ENCODE measurements at places on chromosomes 6 and 20.

GRCh38 chr6:96939007-96939805 is 14.7 kb downstream of the KLHL32 start:
- DNase-seq, result no peak

- DNase-seq, result no peak
Measured at GRCh38 chr6:161409353-161409752, 135.5 kb upstream of the AGPAT4 start.

- DNase-seq, result no peak
Measured at GRCh38 chr6:123062670-123063069, 66.6 kb downstream of the CLVS2 start.

GRCh38 chr20:62267543-62267942 is 29.2 kb downstream of the OSBPL2 start:
- no peak for DNase-seq

DNA sequence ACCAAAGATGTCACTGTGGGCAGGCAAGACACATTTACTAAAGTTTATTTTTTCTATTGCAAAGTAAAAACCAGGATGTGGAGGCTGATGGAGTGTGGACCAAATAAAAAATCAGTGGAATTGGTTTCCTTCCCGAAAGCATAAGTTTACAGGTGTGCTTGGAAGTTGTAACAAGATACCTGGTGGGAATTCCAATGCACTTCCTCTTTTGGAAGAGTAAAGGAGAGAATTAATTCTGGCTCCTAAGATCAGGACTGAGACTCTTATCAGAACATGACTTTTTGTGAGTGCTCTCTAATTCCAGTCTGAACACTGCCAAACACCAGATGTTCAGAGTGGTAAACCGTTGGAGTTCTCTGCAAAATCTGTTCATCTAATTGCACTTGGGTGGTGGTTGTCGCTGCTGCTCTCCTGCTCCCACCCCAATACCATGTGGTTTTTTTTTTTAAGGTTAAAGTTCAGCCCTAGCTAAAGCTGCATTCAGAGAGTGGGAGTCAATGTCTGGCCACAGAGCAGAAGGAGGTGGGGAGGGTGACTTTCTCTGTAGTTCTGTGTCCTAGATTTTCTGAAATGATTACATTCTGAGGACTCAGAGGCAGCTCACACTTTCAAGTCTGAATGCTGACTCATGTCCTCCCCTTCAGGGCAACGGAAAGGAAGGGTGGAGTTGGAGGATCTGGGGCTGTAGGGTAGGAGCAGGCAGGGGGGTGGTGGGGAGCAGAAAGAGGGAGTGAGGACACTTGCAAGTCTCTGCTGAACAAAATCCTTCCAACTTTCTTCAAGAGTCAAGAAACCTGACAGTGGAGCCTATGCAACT is 275.8 kb upstream of the PRDM1 start:
- DNase-seq, result no peak

- no peak for DNase-seq
Measured at GRCh38 chr6:148367411-148368024, 24.9 kb downstream of the SASH1 start.

GRCh38 chr6:46989398-46989797 is 52.7 kb downstream of the ADGRF1 start:
- DNase-seq, result no peak

GRCh38 chr6:132902901-132903300 is 88.5 kb downstream of the RPS12 start:
- no peak for DNase-seq

DNA sequence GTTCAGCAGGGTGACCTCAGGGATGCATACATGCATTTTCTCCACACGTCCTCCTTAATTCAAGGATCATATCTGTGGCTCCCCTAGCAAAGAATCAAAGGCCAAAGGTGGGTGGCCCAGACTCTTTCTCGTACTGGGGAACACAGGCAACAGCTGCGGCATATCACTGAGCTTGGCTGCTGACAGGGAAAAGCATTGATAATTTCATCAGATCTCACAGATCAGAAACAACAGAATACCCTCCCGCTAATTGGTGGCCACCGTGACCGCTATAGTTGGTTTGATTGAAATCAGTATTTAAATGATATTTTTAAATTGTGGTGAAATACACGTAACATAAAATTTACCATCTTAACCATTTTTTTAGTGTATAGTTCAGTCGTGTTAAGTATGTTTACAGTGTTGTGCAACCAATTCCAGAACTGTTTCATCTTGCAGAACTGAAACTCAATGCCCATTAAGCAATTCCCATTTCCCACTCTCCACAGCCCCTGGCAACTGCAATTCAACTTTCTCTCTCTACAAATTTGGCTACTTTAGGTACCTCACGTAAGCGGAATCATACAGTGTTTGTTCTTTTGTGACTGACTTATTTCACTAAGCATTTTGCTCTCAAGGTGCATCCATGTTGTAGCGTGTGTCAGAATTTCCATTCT is 74.7 kb upstream of the TMEM170B start:
- no peak for DNase-seq

- no peak for DNase-seq
Measured at GRCh38 chr6:167990016-167990945, 7.2 kb upstream of the KIF25 start.

DNA sequence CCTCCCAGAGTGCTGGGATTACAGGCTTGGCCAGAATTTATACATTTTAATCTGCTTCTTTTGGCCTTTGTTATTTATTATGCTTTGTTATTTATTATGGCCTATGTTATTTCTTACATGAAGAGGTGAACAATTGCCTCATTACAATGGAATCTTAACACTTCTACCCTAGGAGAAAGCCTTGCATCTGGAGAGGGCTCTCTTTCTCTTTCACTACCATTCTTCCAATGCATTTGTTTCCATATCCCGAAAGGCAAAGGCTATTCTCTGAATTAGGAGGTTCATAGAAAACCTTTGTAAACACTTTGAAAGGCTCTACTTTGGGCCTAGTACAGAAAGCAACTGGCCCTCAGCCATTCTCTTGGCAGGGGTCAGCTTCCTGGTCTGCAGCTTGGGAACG is 19.9 kb upstream of the DEK start:
- DNase-seq, result no peak

DNA sequence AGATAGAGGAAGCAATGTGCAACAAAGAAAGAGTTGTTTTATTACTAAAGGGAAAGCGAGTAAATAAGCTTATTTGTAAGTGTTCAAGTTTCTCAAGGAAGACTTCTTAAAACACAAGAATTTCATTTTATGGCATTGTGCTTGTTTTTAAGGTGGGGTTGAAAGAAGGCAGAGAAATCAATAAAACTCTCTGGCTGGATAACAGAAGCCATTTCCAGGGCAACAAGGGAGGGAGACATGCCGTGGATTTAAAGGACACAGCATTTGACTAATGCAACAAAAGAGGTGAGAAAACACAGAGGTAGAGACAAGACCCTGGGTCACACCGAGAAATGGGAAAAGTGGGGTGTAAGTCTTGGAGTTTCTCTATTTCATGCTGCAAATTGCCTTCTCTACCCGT is 28.8 kb upstream of the GMPR start:
- no peak for DNase-seq

GRCh38 chr20:64156136-64156885 is 7.9 kb upstream of the MYT1 start:
- DNase-seq, result no peak

- no peak for DNase-seq
Measured at GRCh38 chr6:115220551-115221159, 840.0 kb downstream of the FRK start.

- no peak for DNase-seq
Measured at GRCh38 chr6:135280375-135281136, 99.4 kb downstream of the MYB start.

DNA sequence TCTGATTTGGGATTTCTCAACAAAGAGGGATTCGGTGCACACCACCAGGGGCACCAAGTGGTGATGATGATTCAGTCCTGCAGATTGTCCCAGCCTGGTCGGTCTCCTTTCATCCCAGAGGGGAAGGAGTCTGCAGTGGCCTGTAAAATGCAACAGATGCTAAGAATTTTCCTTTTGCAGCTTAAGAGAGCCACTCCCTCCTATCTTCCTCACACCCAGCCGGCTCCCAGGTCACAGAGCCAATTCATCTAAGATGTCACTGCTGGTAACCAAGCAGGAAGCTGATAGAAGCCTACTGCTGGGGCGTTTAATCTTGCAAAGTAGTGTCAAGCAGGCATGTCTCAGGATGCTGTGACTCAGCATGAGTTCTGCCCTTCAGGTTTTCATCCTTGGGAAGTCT is 203.8 kb upstream of the LRFN2 start:
- DNase-seq, result no peak

GRCh38 chr20:51022803-51023616 is at the start of gene KCNG1:
KCNG1 (minus strand) TSS chr20:51023107; CDS start chr20:51010338, 12,769 bp downstream.
- no peak for DNase-seq

- no peak for DNase-seq
Measured at GRCh38 chr20:51902933-51903332, 100.6 kb upstream of the SALL4 start.

DNA sequence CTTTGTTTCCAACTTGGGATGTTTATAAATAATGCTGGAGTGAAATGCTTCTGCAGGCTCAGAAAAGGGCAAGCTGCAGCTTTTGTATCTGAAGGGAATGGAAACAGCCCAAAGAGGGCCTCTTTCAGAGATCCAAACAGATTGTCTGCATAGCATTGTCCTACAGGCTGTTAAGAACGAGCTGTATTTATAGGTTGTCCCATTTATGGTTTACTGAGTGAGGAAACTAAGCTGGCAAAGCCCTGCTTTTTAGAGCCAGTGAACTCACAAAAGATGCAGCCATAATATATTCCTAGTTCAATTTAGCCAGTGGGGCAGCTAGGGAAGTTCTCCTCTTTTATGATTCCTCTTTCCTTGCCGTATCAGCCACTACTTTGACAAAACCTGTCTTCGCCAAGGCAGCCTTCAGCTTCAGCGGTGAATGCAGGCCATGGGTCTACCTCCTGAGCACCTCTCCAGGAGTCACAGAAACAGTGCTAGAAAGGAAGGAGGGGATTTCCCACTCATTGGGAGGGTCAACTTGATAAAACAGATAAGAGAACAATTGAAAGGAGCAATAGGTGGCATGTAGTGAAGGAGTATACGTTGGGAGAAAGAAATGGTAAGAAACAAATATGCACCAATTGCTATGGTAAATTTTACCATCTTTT is 15.0 kb downstream of the KIAA0319 start:
- DNase-seq, result no peak

DNA sequence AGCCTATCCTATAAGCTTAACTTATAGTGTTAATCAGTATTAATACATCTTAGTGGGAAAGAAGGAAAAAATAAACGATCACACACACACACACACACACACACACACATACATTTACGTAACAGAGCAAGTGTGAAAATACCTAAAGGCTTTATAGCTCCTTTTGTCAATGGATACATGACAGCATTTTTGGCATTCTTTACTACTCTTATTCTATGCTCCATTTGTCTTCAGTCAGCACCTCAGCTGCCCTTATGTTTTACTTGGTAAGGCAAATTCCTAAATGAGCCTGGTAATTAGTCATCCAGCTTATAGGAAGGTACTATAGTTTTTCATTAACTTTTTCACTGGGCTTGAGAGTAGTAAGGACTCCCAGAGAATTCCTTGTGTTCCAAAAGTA is 25.1 kb upstream of the SLC17A3 start:
- DNase-seq, result no peak

DNA sequence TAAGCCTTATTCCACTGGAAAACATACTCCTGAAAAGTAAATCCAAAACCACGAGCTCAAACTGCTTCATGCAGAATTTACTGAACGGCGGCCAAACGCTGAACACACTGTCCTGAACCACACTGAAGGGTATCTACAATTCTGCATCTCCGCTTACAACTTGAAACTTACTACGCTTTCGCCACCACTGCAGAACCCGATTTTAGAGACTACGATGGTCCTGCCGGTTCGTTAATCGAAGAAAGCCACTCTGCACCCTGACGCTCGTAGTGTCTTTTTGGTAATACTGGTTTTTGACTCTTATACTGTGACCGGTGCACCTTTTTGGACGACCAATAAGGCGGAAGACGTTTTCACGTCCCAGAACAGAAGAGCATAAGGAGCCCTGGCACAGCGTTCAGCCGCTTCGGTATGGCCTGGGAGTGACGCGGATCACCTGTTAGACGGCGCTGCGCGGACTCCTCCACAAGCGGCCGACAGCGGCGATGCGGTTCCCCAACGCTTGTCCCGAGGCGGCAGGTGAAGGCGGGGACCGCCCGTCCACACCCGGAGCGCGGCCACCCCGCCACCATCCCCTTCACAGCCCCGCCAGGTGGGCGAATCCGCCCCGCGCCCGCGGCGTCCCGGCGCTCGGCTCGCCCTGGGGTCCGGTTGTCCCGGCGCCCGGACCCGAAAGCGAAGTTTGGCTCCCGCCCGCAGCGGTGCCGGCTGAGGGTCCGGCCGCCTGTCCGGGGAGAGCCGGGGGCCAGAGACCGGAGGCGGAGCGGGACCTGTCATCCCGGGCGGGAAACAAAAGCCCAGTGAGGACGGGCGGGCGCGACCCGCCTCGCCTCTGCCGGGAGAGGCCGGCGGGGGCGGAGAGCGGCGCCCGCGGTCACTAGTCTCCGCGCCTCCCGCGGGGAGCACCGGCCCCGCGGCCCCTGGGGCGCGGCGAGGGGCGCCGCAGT is 784 bp downstream of the FKBP5 start:
- no peak for DNase-seq

GRCh38 chr6:24441599-24441904 is 38.8 kb downstream of the MRS2 start:
- no peak for DNase-seq

DNA sequence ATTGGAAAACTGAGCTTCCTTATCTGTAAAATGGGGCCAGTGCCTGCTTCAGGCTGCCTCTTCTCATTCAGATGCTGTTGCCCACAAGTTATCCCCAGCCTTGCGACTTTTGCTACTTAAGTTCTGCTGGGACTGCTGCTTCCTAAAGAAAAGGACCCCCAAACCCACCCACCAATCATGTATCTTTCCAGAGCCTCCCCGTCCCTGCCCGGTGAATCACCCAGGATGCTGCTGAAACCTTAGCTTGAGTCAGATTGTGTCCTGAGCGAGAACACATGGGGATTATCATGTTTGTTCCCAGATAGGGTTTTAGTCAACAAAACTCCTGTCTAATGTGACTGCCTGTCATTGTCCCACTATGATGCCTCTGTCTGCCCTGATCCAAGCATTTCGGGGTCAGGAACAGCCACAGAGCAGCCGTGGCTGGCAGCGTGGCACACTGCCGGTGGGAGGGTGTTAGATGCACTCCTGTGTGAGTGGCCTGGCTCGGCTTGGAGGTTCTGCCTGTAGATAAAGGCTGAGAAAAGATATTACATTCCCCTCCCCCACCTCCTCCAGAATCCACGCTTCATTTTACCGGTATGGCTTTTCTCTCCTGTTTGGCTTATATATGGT is 79.9 kb downstream of the TOX2 start:
- DNase-seq, result no peak

- DNase-seq, result no peak
Measured at GRCh38 chr6:170221753-170222400, 69.0 kb downstream of the DLL1 start.
